ENCODE measurements at places on chromosomes 2 and 18. TPM values are rescaled to one million over a fixed set of nuclear protein-coding genes. Genes with fewer than 3 reads are reported as not detected.

Gene DPYSL5
- total RNA-seq: not detected

Gene HOXD8
- total RNA-seq: not detected

Gene ATP8B1
- total RNA-seq: 29.0 TPM

Gene SH3RF3
- 11.1 TPM for total RNA-seq

Gene ASB18
- total RNA-seq: not detected

Gene GLB1L
- total RNA-seq: 0.58 TPM

Gene CDKL4
- total RNA-seq: not detected

Gene RNF125
- total RNA-seq: 9.9 TPM

Gene CPS1
- 1.8 TPM for total RNA-seq

Gene ATOH8
- total RNA-seq: 23.2 TPM

Gene SP5
- total RNA-seq: 5.8 TPM

Gene SLC23A3
- total RNA-seq: 4.1 TPM

Gene PROKR1
- not detected for total RNA-seq

Gene TTR
- not detected for total RNA-seq

Gene ALLC
- total RNA-seq: not detected

Gene GRP
- total RNA-seq: not detected

Gene DCAF17
- total RNA-seq: 18.4 TPM

Gene KYNU
- total RNA-seq: 9.7 TPM

Gene RGPD4
- not detected for total RNA-seq
